ENCODE measurements at places on chromosomes 6 and 20.

DNA sequence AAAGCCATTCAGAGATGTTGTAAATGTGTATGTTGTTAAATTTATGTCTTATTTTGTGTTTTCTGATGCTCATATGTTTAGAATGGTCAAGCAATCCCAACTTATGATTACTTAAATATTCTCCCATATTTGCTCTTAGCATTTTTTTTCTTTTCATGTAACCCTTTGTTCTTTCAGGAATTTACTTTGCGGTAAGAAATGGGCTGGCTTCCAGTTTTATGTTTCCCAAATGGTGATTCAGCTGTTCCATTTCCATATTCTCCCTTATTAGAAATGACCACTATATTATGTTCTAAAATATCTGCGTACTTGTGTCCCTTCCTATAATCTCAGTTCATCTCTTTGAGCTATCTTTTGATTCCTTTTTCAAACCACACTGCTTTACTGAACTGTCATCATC lies 113.7 kb downstream of the CDH26 start:
- DNase-seq = peak; percentile 17

GRCh38 chr6:43159599-43159998 lies 11.5 kb upstream of the SRF start:
- DNase-seq = no peak

GRCh38 chr6:34232901-34233300 lies 3.8 kb upstream of the HMGA1 start:
- peak; percentile 50 for DNase-seq

DNA sequence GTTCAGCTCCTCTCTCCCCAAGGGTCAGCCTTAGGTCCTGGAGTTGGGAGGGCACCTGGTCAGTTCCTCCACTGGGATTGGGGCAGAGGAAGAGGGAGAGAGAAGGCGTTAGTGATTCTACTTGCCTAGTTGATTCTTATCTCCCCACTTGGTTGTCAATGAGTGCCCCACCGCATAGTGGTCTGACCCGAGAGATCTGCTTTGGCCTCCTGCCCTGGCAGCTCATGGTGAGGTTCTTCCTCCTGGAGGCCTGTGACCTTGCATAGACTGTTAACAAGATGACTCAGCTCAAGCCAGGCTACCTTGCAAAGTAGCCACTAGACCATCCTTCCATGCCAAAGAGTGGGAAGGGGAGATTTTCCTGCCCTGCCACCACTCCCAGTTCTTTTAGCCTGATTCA lies 160.6 kb downstream of the TMEM200A start:
- no peak for DNase-seq

DNA sequence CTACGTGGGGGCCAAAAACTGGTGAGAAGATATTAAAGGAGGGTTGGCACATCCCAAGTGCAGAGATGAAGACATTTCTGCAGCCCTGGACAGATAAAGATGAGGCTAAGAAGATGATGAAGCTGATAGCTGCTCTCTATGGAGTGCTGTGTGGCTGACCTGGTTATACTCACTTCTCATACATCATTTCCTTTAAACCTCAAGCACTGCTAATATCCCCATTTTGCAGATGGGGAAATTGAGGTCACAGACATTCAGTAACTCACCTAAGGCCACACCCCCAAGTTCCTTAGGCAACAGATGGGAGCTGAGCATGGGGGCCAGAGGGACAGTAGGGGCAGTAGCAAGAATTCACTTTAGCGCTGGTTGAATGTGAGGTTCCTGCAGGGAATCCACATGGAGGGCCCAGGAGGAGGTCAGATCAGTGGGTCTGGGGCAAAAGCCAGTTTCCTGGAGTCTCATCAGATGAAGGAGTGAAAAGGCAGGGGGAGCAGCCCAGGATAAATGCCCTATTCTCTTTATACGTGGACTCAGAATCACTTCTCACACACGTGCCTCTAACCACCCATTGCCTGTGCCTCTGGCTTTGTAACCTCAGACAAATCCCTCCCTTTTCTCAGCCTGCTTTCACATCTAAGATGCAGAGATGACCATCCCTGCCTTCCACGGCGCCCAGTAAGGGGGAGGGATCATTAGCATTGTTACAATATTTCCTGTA lies 125.8 kb downstream of the NFATC2 start:
- no peak for DNase-seq

Data from AG10803 (cell line).